ENCODE measurements at places on chromosomes 7 and 10.
A peak's percentile ranks its signal among the peaks of the same experiment; 100 is the strongest.

GRCh38 chr10:98446661-98447221, at the start of gene HPS1:
HPS1 (minus strand) TSS chr10:98446935; CDS start chr10:98443240, 3,695 bp downstream.
- DNase-seq: peak; percentile 78

GRCh38 chr10:109914966-109915365, 8.3 kb downstream of the XPNPEP1 start:
- DNase-seq: peak; percentile 72

DNA sequence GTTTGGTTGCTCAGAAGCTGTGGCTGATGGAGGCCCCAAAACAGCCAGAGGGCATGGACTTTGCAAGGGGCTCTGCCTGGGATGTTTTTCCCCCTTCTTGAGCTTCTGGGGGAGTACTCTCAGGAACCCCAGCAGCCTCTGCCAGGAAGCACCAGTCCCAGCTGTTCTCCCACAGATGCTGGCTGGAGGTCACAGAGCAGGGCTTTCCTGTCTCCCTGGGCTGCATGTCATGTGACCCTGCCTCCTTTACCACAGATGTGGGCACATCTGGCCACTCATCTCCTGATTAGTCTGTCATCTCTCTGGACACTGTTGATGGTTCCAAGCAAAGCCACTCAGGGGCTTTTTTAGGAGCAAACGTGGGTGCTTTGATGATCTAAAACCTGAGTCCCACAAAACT, 136.7 kb downstream of the NEURL1 start:
- no peak for DNase-seq

DNA sequence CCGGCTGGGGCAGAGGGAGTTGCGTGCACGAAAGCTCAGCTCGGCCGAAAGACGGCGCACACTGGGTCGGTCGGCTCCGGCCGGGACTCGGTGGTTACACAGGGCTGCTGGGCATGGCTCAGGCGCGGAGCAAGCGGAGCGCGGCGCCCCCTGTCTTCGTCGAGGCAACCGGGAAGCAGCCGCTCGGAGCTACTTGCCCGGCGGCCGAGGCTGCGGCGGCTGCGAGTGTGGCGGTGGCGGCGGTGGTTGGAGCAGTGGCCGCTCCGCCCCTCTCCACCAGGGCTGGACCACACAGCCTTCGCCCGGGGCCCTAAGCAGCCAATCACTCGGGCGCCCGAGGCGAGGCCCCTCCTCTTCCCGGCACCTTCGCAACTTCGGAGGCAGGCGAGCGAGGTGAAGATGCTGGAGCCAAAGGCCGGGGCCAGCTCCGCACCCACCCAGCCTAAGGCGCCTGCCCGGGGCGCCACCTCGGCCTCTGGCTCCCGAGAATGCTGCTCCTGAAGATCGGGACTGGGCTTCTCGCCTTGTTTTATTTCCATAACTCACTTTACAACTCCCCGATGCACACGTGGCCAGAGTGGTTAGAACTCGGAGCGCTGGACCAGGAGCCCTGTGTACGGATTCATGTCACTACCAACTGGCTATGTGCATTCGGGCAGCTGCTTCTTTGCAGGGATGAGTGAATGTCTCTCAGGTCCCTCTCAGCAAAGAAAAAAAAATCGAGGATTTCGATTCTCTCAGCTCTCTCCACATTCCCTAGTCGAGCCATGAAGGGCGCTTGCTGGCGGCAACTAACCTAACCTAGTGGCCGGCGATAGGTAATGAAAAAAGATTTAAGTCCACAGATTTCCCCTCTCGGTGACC, at the start of gene TLL2:
Gene TLL2, minus strand, starts transcription at position 229 of the 864 bp plus-strand sequence. CDS start 241 bp downstream, outside the sequence.
- peak; percentile 55 for DNase-seq

DNA sequence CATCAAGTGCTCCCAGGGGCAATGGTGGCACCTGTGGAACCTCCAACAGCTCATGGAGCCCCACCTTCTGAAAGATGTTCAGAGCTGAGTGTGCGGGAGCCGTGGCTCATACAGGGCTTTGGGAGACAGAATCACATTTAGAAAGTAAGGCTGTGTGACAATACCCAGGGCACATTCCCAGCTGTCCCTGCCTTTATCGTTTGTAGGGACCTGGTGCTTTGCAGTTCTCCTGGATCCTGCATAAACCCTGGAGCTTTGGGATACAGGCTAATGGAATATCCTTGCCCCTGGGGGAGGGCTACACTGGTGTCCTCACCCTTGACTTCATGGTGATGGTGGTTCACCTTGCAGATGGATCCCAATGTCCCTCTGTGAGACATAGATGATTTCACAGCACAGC, 134.8 kb upstream of the LAMB4 start:
- no peak for DNase-seq

DNA sequence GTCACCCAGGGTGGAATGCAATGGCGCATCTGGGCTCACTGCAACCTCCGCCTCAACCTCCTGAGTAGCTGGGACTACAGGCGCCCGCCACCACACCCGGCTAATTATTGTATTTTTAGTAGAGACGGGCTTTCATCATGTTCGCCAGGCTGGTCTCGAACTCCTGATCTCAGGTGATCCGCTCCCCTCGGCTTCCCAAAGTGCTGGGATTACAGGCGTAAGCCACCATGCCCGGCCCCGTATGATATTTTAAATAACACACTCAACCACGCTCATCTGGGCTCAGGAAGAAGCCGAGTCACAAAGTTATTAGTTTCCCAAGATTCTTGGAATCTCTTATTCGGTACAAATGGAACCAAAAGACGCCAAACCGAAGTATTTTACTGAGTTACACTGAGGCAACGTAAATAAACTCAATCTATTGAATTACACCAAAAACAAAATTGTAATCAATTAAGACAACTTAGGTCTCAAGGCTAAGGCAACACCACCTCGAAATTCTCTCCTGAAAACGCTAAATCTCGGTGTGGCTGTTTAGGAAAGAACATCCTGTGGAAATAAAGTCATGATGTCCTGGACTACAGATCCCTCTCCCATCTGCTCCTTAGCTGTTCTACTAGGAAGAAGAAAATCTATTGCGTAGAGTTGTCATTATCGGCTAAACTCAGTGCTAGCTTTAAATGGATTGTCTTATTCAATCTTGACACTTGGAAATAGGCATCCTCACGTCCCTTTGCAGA, 910 bp downstream of the ARHGAP19 start:
- DNase-seq: no peak

DNA sequence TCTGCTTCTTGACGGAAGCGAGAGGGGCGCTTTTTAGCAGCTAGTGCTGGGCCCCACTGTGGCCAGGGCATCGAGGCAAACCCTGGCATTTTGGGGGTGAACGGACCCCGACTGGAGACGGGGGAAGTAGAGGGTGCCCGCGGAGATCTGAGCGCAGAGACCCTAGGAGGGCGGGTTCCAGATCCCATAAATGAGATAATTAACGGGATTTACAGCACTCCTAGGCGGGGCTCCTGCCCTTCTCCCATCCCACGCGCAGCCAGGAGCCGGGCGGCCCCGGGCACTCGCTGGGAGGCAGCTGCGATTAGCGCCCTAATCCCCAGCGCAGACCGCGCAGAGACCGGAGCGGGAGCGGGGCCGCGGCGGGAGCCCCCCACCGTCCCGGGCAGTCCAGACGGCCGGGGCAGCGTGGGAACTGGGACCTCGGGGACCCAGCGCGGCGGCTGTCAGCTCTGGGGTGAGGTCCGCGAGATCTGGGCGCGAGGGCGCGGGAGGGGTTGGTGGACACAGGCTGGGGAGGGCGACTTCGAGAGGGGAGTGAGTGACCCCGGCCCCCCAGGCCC, 735 bp downstream of the JCAD start:
- no peak for DNase-seq

DNA sequence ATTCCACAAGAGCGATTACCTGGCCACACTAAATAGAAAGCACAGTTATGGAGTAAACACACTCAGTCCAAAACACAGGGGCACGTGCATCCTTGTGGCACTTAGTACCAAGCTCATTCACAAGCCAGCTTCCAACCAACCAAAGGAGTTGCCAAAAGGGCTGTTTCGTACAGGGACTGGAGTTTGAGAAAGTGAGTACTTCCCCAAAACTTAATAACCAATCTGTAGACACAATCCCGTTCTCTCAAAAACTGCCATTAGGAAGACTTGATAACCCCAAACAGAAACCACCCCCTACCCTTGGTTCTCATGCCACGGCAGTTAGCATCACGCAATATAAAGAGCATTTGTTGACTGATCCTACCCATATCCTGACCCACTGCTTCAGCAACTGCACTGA, 166.2 kb upstream of the ASAH2 start:
- no peak for DNase-seq

Data from CD4-positive, alpha-beta T cell treated with Interleukin-17A for 1 hour (primary cell).